Progenitor cell of endocrine pancreas (in vitro differentiated cells): ENCODE measurements at places on chromosomes 2 and 18. TPM values are rescaled to one million over a fixed set of nuclear protein-coding genes. Genes with fewer than 3 reads are reported as not detected.

DNA sequence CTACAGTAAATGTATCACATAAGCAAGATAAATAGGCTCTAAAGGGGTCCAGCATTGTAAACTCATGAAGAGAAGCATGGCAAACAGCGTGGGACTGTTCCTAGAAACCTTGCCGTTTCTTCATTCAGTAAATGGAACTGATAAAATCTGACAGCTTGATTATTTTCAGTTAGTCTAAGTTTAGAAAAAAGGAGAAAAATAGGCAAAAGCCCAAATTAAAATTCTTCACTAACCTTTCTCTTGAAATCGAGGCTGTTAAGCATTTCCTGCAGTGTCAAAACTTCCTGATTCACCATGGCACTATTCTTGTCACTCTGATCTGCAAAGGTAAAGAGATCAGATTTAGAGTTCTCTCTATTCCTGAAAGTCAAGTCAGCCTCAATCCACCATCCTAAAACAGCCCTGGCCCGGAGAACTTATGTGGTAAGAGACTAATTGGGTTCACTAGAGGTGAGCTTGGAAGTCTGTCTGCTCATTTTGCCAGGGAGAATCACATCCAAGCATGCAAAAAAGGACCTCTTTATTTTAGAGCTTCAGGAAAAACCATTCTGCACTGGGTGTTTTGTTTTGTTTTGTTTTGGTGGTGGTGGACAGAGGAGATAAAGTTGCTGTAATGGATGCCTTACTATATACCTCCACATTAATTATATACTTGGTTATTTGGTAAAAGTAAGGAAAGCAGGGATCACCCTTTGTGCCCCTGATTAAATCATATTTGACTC, 52.4 kb upstream of the STAT1 start:
- DNase-seq = no peak

DNA sequence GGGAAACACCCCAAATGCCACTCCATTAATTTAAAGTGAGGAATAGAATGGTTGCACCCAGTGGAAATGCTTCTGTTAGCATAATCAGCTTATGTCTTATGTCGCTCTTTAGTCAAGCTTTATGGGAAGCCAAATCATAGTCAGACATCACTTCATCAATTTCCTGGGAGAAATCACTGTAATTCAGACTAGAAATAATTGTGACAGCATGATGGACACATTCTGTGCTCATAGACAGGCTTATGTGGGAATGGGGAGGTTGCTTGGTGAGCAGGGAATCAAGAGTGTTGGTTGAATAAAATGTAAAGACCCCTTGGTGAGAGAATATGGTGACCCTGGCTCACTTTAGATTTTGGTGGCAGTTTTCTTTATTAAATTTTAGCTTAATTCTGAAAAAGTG, 174.0 kb downstream of the CTNNA2 start:
- no peak for DNase-seq

DNA sequence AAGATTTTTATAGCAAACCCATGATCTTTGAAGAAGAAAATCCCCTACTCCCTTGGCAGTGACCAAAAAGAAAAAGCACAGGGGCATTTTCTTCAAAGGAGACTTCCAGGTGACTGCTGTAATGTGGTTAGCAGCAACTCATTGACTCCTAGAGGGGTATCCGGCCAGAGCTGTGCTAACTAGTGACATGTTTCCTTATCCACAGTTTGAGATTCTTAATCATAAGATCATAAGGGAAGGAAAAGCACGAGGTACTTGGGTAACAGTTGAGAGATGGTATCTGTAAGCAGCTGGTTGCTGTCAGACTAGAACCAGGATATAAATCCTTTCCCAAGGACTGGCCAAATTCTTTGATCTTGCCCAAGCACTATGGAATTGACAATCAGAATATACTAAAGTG, 124.7 kb downstream of the MREG start:
- no peak for DNase-seq

DNA sequence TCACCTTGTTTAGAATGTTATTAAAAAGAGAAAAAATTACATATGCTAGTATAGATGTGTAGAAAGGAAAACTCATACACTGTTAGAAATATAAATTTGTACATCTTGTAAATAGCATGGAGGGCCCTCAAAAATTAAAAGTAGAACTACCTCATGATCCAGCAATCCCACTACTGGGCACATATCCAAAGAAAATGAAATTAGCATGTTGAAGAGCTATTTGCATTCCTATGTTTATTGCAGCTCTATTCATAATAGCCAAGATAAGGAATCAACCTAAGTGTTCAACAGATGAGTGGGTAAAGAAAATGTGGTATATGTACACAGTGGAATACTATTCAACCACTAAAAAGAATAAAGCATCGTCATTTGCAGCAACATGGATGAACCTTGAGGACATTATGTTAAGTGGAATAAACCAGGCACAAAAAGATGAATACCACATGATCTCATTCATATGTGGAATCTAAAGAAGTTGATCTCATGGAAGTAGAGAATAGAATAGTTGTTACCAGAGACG, 251.5 kb upstream of the THUMPD2 start:
- DNase-seq = no peak

- DNase-seq = no peak
Observed at GRCh38 chr2:239014458-239015217, 166.8 kb downstream of the TWIST2 start.

DNA sequence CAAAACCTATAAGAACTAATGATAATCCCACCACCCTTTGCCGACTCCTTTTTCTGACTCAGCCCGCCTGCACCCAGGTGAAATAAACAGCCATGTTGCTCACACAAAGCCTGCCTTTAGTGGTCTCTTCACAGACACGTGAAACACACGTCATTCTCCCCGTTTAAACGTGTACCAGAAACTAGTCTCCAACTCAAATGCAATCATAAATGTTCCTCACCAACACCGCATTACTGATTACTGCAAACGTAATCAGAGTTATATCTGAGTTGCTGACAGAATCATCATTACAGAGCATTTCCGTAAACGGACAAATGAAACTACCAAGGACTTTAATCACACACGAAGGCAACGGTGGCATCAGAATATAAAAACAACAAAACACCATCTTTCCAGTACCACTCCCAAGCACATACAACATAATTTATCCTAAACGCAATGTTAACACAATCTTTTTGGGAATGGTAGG, 1.9 kb downstream of the CLK1 start:
- no peak for DNase-seq

DNA sequence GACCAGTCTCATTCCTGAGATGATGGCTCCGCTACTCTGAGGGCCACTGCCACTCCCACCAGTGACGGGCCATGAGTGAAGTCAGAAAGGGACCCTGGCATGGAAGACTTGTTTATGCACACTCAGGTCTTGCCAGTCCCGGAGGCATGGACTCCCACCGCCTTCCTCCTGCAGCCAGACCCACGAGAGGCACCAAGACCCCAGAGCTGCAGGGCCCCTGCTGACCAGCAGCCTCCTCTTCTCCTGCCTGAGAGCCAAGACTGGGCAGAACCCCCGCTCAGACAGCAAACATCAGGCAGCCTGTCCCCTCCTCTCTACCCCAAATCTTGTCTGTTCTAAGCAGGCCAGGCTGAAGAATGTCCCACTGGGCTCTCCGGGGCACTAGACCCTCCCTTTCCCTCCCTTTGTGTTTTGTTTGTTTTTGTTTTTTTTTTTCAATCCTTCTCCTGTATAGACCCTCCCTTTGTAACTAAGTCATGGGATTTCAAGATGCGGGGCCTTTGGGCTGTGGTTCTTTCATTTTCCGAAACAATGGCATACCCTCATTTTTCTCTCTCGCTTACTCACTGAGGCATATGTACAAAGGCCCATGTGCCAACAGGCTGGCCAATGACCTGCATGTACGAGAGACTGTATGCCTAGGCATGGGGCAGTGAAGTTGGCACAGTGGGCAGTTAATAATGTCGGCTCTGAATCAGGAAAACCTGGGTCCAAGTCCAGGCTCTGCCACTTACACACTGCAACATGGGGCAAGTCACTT, 24.3 kb upstream of the MAPRE3 start:
- no peak for DNase-seq

DNA sequence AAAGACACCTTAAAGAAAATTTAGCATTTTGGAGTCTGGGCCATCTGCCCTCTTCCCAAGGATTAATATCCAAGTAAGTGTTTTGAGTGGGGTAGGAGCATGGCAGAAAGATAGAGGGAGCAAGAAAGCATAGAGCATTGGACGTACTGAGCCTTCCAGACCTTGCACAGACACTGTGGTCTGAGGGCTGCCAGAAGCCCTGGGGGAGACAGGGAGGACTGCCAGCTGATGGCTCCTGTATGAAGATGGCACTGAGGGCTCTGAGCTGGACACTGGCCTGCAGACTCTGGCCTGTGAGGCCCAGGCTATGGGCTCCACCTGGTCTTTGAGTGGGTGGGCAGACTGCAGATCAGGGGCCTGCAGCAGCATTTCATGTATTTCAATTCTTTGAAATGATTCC, 2.9 kb upstream of the PKDCC start:
- no peak for DNase-seq

NAT8 gene
- total RNA-seq = not detected in 2 replicates

DNA sequence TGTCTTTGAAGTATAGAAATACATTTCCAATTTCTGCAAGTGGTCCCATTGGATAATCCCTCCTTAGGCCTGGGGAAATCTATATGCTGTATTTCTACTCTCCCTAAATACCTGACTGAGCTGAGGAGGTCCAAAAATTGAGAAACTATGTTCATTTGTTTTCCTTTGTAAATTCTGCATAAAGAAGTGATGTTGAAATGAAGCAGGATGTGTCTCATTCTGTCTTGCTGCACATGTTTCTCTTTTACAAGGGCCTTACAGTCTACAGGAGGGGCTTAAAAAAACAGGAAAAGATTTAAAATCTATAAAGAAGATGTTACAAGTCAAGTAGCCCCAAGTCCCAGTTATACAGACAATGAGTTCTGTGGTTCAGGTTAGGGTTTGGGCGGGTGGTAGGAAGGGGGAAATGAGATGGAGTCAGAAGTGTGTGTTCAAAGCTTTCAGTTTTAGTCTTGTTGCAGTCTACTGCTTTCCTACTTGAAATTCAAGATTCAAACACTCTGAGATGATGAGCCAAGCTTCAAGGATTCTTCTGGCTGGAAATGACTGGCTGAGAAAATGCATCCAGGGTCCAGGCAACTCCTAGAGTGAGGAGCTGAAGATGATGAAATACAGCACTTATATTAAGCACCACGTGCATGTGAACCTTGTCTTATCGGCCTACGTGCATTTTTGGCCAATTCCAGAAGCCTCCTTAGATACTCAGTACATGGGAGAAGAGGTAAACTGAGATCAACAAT, 146.3 kb upstream of the CELF4 start:
- no peak for DNase-seq

GRCh38 chr2:14551069-14551468, 81.4 kb upstream of the LRATD1 start:
- DNase-seq = no peak

DNA sequence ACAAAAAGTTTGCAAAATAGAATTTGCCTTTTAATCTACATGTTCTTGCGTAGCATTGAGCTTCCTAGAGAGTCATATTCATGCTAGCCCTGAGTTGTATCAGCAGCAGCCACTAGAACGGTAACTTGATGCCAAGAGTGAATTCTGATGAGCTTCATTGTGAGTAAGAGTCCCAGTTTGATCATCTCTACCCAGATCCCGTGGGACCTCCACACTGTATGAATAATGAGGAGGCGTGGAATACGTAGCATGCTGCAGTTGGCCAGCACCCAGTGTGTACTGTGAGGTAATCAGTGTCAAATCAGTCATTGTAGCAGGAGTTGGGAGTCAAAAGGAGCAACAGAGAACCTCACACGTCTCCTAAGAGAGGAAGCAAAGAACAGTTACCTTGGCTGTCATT, 197.9 kb downstream of the NEDD4L start:
- no peak for DNase-seq

MAP3K19 gene
- not detected in 2 replicates for total RNA-seq

C18orf54 gene
- total RNA-seq = 12.2 and 12.6 TPM in 2 replicates

GRCh38 chr2:60528281-60529020, 25.0 kb downstream of the BCL11A start:
- DNase-seq = no peak

LBX2 gene
- 7.3 and 9.3 TPM in 2 replicates for total RNA-seq

ST8SIA5 gene
- total RNA-seq = 5.3 and 6.0 TPM in 2 replicates

- DNase-seq = no peak
Observed at GRCh38 chr2:54348646-54349045, 92.6 kb upstream of the TSPYL6 start.

- no peak for DNase-seq
Observed at GRCh38 chr2:144020047-144020446, 499.9 kb downstream of the ZEB2 start.

- no peak for DNase-seq
Observed at GRCh38 chr2:233131936-233132720, 72.0 kb downstream of the INPP5D start.

- DNase-seq = no peak
Observed at GRCh38 chr2:145777914-145778313, 1258.0 kb upstream of the ZEB2 start.

DYNAP gene
- not detected in 2 replicates for total RNA-seq
